Fibroblast of skin of scalp (primary cell): ENCODE measurements at places on chromosomes 4 and X.

GRCh38 chr4:178632415-178632814, 1190.2 kb upstream of the AGA start:
- DNase-seq, result no peak

DNA sequence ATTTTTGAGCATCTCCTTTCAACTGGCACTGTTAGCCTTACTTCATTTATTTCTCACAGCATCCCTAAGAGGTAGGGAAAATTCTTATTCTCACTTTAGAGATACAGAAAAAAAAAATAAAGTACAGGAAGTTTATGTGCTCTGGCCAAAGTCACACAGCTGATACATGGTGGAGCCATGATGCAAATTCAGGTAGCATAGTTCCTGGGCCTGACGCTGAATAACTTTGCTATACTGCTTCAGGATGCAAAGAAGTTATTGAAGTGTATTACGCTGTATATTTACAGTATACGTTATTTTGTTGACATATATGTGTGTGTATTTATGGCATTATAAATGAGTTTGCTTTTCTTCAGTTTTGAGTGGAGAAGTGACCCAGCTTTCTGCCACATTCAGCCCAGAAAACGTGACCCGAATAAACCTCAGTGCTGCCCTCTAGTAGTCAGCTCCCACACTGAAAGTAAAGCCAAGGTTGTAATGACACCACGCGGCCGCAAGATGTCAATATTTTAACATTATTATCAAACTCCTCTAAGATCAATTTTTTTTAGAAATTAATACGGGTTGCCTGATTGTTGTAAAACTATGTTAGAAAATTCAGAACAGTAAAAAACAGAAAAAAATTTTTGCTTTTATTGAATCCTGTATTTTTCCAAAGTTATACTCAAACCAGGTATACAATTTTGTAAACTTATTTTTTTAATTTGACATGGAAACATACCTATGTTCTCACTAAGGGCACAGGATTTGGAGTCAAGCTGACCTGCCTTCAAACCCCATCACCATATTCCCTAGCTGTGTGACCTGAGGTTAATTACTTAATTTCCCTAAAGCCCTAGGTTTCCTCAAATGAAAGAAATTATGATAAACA, 3.8 kb upstream of the GUCY2F start:
- peak; percentile 64 for DNase-seq

GRCh38 chrX:41189156-41189555, 103.9 kb downstream of the USP9X start:
- no peak for DNase-seq

DNA sequence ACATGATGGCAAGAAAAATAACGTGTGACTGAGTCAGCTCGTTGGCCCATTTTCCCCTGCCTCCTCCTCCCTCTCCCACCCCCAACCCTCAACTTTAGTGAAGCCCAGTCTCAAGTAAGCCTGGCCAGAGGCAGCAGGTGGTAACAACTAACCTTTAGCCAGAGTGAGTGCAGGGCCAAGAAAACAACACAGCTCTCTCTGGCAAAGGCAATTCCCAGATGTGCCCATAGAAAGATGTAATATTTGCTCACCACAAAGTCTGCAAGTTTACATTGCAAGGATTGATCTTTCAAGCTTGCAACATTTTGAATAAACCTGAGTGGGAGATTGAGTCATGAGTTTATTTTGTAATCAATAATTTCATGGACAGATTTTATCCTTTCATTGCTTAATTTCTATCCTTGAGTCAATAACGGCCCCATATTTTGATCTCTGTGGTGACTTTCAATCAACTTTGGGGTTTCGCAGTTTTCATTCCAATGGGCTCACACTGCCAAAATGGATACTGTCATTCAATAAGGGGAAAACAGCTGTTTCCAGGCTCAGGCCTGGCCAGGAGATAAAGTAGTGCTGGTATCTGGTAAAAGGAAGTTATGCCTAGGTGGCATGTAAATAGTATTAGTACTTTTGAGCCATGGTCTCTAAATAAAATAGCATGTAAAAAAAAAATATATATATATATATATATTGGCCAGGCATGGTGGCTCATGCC, 130.7 kb upstream of the TMEM164 start:
- no peak for DNase-seq

- no peak for DNase-seq
Observed at GRCh38 chrX:123357941-123358340, 173.9 kb downstream of the GRIA3 start.

DNA sequence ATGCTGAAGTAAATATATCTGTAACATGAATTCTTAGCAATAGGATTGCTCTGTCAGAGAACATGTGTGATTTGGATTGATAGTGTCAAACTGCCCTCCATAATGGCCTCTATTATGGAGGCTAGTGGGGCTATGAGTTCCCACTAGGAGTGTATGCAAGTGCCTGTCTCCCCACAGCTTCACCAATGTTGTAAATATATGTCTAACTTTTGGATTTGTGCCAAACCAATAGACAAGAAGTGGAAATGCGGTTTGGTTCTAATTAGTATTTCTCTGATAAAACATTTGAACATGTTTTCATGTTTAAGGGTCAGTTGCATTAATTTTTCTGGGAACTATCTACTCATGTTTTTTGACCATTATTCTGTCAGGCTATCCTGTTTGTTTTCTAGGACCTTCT, 28.1 kb downstream of the GPAT3 start:
- no peak for DNase-seq

GRCh38 chr4:134544303-134544770, 342.7 kb upstream of the PABPC4L start:
- peak; percentile 0 for DNase-seq

DNA sequence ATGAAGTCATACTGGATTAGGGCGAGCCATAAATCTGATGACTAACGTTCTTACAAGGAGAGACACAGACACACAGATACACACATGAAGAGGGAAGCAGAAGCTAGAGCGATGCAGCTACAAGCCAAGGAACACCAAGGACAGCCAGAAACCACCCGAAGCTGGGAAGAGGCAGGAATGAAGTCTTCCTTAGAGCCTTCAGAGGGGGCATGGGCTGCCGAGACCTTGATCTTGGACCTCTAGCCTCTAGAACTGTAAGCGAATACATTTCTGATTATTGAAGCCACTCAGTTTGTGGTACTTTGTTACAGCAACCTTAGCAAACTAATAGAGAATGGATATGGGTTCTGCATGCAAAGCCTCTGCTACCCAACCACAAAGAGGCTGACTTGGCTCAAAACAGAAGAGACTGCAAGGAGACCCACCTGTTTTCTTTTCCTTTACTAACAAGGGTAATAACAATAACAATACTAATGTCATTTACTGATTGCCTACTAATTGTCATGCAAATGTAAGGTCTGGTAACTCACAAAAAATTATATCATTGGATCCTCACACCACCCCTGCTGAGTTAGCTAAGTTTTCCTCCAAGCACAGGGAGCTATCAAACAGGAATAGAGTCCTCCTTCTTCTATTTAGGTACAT, 10.1 kb upstream of the LDB2 start:
- DNase-seq, result no peak

- no peak for DNase-seq
Observed at GRCh38 chr4:162131256-162131655, 32.5 kb downstream of the FSTL5 start.

DNA sequence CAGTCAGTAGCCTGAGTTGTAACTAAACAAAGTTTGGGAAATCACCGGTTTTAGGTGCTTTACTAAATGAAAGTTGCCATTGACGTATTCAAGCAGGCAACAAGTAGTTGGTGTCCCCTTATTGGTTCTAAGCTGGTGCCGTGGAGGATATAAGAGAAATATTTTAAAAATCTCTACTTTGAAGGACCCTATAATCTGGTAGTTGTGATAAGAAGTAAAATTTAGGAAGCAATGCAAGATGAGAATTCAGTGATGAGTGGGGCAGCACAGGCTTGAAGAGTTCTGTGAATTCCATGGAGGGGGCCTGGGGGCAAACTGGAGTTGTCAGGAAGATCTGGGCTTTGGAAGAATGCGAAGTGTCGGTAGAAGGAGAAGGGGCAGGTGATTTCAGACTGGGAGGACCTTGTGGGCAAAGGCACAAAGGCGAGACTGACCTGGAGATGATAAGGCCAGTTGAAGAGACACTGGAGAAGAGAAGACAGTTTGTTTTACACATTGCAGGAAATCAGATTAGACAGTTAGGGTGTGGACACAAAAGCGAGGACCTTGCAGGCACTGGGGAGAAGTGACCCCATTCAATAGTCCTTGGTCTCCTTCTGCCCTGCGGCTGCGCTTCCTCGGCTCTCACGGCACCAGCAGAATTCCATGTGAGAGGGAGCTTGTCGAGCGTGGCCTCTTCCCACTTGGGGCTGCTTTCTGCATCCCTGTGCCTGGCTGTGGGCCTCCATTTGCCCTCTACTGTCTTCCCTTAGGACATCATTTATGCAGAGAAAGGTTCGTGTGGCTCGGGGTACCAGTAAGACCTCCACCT, 1.3 kb downstream of the RHOH start:
- no peak for DNase-seq

DNA sequence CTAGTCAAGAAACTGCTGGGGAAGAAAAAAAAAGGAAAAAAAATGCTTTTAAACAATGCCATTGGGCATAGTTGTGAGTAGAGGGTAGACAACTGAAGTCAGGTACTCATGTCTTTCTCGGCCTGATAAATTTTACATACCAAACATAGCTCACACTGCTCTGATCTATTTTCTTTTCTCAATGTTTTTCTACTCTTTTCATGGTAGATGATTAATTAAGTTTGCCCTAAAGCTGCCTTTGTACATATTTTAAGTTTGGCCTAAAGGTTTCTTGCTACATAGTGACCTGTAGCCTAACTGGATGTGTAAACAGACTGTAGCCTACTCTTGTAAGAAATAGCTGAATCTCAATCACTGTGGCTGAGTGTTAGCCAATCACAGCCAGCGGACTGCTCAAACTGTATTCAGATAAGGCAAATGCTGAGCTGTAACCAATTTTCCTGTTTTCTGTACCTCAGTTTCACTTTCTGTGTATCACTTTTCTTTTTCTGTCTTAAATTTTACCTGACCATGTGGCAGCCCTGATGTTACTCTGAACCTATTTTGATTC, 121.0 kb downstream of the PCDH10 start:
- no peak for DNase-seq

- DNase-seq, result no peak
Observed at GRCh38 chrX:48475296-48475695, 703 bp upstream of the FTSJ1 start.

- no peak for DNase-seq
Observed at GRCh38 chrX:115595049-115595448, 34.1 kb downstream of the PLS3 start.

- no peak for DNase-seq
Observed at GRCh38 chr4:92615049-92615448, 311.3 kb downstream of the GRID2 start.

DNA sequence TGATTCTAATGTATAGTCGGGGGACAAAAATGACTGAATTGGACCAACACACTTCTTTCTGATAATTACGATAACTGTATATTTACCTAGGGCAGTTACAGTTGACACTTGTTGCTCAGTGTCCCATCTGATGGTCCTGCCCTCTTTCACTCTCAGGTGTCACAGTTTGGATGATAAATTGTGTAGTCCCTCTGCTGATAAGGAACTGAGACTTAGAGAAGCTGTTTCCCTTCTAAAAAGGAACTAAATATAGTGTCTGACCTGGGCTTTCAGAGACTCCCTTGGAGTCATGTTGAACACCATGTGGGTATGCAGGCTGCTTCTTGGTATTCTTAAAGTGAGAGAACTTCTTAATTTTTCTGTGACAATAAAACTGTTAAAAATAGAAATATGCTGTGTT, 23.7 kb upstream of the PNPLA4 start:
- DNase-seq, result no peak

DNA sequence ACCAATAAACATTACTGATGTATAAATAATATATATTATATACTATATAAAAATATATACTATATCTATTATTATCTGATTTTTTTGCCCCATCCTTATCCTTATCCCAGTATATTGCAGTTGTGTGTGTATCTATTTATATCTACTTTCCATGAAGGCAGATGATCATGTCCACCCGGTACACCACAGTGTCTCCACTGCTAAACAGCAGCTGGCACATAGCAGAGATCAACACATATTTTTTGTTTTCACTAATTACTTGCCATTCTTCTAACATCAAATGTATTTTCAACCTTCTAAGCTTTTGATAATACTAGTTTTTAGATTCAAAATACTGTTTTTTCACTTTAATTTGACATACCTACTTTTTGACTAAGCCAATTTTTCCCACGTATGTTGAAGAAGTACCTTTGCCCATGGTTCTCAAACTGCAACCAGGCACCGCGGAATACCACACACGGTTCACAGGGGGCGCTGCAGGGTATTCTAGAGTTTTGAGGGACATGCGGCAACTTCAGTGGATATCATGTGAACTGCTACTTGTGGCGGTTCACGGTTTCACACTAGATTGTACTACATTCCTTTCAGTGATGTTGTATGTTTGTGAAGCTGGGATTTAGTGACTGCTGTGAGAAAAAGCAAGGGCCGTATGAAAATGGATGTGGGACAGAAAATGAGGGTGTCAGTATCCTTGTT, 182.5 kb upstream of the NPY2R start:
- peak; percentile 9 for DNase-seq

- no peak for DNase-seq
Observed at GRCh38 chrX:20718592-20719380, 452.1 kb upstream of the RPS6KA3 start.

- peak; percentile 72 for DNase-seq
Observed at GRCh38 chr4:106898621-106899230, 137.4 kb downstream of the DKK2 start.

GRCh38 chrX:137545711-137546651, 19.9 kb upstream of the ZIC3 start:
- DNase-seq, result no peak

- peak; percentile 65 for DNase-seq
Observed at GRCh38 chr4:110959041-110959643, 336.3 kb upstream of the PITX2 start.

GRCh38 chr4:165556383-165556782, 177.6 kb downstream of the CPE start:
- no peak for DNase-seq

GRCh38 chr4:130031858-130032257, 935.9 kb downstream of the C4orf33 start:
- no peak for DNase-seq

DNA sequence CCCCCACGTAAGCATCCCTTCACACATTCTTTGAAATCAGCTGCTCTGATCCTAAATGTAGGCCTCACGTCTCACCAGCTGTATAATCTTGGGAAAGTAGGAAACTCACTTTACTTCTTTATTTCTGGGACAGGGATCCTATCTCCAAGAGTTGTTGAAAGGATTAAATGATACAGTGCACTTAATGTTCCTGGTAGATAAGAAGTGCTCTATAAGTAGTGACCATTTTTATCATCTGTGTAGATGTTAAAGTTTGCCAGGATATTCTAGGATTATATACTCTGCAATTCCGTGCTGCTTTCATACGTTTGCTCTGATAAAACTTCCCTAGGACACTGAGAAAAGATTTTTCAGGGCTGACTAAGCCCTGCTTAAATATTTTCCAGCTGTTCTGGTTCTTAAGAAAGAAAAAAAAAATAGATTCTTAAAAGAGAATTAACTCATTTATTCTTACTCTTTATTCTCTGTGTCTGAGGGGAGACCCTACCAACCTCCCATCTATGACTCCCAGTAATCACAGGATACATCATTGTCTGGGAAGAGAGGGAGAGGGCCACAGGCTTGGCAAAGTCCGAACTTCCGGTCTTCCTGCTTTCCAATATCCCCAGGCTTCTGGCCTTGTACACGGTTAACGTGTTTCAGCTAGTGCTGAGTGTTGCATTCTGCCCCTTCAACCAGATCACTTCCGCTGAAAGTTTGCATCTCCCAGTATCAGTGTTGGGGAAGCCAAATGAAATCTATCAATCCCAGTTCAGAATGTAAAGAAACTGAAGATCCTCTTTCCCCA, 269.2 kb downstream of the TRIML1 start:
- peak; percentile 77 for DNase-seq

- DNase-seq, result no peak
Observed at GRCh38 chr4:573122-573892, 2.8 kb downstream of the TMEM271 start.

GRCh38 chrX:69286565-69286906, 121.3 kb upstream of the PJA1 start:
- no peak for DNase-seq
